Renal cortical epithelial cell (primary cell): ENCODE measurements at places on chromosomes 4 and X.
A peak's percentile ranks its signal among the peaks of the same experiment; 100 is the strongest.

DNA sequence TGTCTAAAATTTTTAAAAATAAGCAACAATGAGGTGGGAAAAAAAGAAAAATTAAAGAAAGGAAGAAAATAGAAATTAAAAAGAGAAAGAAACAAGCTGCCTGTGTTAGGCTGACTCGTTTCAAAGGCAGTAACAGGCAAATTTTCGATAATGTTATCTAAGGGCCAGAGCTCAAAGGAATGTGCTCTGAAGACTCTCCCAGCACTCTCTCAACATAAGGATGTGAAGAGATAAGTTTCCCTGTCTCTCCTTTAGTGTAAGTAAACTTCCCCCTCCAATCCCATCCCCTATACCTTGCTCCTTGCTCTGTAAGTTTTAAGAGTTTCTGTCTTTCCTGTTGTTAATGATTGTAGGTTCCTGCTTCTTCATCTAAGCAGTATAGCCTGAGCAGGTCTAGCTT is 172.8 kb downstream of the TEX13C start:
- no peak for DNase-seq

GRCh38 chrX:42704454-42704853 is 73.5 kb downstream of the PPP1R2C start:
- no peak for DNase-seq

DNA sequence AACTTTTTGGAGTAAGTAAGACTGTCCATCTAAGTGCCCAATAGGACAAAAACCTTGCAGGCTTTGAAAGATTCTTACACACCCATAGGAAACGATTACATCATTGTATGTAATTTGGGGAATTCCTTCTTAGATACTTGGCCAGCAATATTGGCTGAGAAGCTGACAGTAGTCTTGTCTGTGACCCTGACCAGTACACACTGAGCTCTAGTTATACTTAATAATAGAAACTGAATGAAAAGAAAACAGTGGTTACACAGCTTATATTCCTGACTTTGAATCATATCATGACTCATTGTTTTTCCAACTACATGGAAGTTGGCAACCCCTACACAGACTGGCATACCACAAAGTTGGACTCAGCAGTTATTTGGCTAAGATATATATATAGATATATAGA is 7.1 kb upstream of the TLR2 start:
- DNase-seq = peak; percentile 94

GRCh38 chr4:4455210-4455865 is 68.4 kb downstream of the NSG1 start:
- DNase-seq = peak; percentile 45

- DNase-seq = no peak
Observed at GRCh38 chr4:187475901-187476300, 519.7 kb upstream of the ZFP42 start.

DNA sequence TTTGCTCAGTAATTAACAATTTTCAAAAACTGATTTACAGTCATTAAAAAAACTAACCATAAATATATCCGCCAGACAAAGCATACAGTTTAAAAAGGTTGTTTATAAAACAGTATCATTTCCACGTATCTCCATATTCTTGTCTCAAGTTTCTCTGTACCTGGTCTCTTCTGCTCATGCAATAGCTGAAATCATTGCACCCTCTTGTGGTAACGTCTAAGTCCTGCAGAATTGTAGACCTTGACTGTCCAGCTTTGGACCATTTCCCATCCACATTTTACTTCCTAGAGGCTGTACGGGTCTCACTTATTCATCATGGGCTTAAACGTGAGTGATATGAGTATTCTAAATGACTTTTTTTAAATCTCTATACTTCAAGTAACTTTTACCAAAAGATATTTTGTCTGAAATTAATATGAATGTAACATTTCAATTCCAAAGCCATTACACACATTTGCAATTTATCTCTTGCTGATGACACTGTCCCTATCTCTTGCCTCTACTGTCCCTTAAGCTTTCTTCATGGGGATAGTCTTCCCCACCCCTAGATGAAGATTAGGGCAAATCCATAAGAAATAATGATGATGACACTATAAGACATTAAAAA is 118.5 kb downstream of the BTC start:
- DNase-seq = peak; percentile 77
